Astrocyte of the spinal cord (primary cell): ENCODE measurements at places on chromosomes 2 and 18.
A peak's percentile ranks its signal among the peaks of the same experiment; 100 is the strongest.

GRCh38 chr2:208488686-208489564, 82.3 kb downstream of the PTH2R start:
- no peak for DNase-seq

DNA sequence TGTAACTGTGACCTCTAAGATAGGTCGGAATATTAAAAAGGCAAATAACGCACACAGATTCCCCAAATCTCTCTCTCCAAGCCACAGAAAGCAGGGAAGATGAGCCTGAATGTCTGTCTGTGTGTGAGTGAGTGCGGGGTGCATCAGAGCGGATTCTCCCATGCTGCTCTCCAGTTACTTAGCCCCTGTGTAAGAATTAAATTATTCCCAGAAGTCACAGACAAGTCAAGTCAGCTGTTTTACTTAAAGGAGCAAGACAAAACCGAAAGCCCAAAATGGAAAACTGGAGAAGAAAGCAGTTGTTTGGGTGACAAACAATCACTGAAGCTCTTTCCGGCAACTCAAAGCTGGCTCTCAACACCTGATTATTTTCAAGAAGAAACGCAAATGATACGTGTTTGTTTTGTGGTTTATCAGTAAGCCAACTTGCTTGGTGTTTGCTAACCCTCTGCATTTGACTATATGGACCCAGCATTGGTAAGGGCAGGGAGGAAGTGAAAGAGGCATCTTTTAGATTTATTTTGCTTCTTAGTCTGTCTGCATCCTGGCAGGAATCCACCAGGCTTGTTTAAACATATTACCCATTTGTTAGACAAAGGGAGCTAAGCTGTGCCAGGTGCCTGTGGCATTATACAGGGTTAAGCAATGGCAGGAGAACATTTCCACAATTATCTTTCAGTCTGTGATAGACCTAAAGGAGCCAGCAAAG, 121.5 kb upstream of the CREB1 start:
- peak; percentile 32 for DNase-seq

- no peak for DNase-seq
These were observed 54.6 kb upstream of the BCL2L11 start for GRCh38 chr2:111066062-111066593.

DNA sequence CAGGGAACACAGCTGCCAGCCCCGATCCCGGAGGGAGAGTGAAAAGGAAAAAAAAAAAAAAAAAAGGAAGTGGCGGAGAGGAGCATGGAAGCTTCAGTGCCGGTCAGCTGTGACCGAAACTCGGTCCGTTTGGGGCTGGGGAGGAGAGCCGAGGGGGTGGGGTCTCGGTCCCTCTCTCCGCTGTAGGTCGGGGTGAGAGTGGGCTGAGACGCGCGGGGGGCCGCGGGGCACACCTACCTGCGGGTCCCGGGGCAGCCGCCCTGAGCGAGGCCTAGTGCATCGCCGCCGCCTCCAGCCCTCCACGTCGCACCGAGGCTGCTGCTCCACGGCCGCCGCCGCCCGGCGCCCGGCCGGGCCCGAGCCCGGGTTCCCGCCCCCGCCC, 536 bp downstream of the VPS54 start:
- peak; percentile 53 for DNase-seq

- DNase-seq = no peak
These were observed 85.2 kb upstream of the FN1 start for GRCh38 chr2:215521031-215521430.

DNA sequence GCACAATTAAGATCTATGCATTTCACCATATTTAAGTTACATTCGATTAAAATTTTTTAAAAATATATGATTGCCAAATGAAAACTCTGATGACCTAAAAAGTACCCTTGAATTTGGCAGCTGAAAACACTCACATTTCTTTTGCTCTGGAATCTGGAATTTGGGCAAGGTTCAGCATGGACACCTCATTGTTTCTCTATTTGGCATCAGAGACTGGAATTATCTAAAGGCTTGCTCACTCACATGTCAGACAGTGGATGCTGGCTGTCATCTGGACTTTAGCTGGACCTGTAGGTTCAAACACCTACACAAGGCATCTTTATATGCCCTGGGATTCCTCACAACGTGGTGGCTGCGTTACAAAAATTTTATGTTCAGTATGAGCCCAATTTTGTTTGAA, 16.1 kb downstream of the MBOAT2 start:
- no peak for DNase-seq

- no peak for DNase-seq
These were observed 38.6 kb upstream of the PRLH start for GRCh38 chr2:237527766-237528165.

- no peak for DNase-seq
These were observed 202.6 kb upstream of the ID2 start for GRCh38 chr2:8479298-8479697.

- DNase-seq = no peak
These were observed 166.2 kb downstream of the ALK start for GRCh38 chr2:29755233-29755632.

DNA sequence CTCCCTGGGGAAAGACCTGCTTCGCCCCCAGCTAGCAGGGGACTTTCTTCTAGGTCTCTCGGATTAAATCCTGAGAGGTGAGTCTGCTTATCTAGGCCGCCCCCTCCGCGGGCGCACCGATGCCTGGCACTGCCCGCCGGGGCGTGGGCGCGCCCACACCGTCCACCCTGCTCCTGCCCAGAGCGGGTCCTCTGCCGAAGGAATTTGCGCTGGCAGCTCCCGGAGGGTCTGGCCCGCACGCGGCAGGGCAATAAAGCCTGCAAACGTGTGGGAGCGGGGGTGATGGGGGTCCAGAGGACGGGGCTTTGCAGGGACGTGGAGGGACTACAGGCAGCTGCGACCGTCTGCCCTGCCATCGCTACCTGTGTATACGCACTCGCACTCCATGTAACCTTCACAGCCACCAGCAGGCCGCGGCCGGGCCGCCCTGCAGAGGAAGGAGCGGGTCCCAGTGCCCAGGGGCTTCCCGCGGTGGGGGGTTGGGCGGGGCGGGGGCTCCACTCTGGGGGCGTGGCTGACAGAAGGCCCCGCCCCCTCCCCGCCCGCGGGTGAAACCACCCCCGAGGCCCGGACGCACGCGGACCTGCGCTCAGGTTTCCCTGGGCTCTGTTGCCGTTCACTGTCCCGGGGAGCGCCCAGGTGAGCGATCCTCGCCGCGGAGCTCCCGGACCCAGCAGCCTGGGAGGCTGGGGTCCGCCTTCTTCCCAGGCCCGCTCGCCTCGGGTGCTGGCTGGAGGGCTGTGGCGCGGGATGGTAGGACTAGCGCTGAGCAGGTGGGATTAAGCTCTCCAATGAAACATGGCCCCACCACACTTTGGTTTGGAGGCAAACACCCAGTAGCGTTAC, 174.5 kb upstream of the HS6ST1 start:
- no peak for DNase-seq

- DNase-seq = no peak
These were observed 77.7 kb downstream of the TGOLN2 start for GRCh38 chr2:85250045-85250444.

GRCh38 chr2:174662859-174663258, 65.3 kb upstream of the WIPF1 start:
- no peak for DNase-seq

DNA sequence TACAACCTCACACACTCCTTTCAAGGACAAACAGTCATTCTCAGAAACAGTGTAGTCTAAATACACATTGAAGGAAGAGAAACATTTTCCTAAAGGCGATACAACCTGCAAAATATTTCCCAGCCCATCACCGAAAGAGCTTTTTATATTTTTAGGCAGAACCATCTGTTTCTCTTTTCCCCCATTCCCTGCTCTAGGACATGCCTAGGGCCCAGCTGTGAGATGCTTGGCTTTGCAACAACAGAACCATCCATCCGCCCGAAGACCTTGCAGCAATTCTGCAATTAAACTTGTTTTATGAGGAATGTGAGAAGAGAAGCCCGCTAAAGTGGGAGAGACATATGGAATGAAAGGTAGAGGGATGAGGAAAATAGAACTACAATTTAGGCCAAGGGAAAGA, 105.6 kb upstream of the RFX8 start:
- no peak for DNase-seq

DNA sequence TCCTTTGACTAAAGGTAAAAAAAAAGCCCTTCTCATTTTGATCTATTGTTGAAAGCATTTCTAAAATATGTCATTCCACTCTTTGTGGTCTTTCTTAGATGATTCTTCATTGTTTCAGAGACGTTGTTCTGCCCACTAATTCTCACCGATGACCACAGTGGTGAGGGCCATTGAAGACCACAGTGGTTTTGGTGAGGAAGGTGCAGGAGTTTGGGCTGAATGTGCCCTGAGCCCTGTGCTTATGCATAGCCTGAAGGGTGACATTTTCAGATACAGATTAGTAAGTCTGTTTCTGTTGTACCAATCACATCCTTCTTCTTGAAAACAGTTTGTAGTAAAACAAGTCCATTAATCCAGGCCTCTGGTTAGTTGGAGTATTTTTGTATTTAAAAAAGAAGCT, 251.3 kb upstream of the ATP5MC3 start:
- DNase-seq = no peak
